ENCODE measurements at places on chromosomes 1 and 21.

DNA sequence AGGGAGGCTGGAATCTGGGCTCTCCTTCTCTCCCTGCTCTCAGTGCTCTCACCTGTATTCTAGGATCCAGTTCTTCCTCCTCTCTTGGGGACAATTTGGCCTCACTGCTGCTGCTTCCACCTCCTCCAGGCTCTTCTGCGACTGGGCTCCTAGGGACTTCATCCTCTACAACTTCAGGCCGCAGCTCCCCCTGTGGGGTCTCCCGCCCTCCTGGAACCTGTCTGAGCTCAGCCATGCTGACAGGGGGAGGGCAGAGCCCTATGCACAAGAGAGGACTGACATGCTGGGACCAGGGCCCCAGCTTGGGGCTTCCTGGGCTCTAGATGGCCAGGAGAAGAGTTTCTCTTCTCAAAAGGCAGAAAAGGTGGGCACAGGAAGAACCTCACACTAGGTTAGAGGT is 1.0 kb downstream of the SH3BP5L start:
- DNase-seq = no peak

GRCh38 chr21:45200031-45200430 is 87.7 kb downstream of the POFUT2 start:
- no peak for DNase-seq

DNA sequence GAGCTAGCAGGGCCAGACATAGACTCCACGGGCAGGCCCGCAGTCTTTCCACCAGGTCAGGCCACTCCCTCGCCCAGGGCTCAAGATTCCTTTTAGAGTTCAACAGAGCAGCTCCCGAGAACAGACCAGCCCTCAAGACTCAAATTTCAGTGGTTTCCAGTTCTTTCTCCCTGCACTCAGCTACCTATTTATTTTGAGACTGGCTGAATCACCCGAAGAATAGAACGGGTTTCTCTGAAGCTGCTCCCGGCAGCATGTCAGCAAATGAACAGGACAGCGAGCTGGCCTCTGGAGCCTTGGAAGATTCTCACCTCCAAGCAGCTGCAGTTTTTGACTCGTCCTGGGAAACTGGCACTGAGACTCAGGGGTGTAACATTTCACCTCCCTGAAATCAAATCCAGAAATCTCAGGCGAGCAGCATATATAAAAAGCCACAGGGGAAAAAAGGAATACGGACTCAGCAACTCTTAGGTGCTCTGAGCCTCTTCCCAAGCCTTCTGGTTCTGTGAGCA is 177.9 kb downstream of the CLIC6 start:
- DNase-seq = no peak

DNA sequence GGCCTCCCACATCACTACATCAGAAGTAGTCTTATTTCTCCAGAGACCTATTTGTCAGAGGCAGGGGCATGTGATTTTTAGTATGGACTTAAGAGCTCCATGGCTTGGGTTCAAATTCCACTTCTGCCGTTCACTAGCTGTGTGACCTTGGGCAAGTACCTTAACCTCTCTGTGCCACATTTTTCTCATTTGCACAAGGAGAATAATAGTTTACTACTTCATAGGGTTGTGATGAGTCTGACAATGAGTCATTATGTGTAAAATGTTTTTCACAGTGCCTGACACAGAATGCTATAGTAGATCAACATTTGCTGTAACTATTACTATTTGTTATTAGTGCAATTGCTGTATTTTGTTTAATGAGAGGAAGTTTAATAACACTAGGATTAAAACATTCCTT is 200.6 kb downstream of the PRDM2 start:
- no peak for DNase-seq

GRCh38 chr1:219989766-219990165 is 56.5 kb downstream of the EPRS1 start:
- DNase-seq = no peak

GRCh38 chr1:12496154-12496961 is 121.7 kb downstream of the DHRS3 start:
- DNase-seq = no peak

- no peak for DNase-seq
Observed at GRCh38 chr1:226674892-226675714, 64.0 kb downstream of the ITPKB start.

DNA sequence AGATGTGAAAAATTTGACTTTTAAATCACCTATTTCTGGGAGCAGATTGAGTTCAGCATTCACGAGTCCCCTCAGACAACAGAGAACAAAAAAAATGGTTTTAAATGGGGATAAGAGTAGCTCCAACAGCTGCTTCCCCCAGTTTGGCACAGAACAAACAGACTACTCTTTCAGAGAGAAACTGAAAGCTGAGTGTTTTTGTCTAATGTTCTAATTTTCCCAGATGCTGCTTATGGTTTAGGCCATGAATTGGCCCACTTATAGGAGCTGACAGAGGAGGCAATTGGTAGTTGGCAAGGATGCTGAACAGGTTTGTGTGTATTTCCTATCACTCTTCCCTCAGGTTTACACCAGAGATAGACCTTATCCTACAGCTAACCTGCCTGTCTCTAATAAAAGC is 1637.4 kb upstream of the PRMT6 start:
- DNase-seq = no peak

- DNase-seq = no peak
Observed at GRCh38 chr1:222107267-222107666, 365.4 kb upstream of the DUSP10 start.

GRCh38 chr1:230806552-230806951 is 59.4 kb downstream of the CAPN9 start:
- no peak for DNase-seq

DNA sequence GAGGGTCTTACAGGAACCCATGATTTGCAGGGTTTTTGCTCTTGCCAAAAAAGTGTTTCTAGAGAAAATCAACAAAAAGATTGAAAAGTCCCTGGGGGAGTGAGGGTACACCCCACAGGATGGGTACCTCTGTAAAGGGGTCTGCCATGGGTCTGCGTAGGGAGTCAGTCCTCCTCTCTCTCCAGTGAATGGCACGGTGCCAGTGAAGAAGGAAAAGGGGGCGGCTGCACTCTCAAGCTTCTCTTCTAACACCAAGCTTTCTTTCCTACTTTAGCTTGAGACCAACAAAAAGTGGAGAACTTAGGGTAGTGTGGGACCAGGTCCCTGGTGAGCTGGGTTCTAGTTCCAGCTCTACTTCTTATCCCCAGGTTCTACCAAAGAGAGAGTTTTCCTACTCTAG is 87.4 kb downstream of the GLUL start:
- DNase-seq = no peak

GRCh38 chr21:39568361-39568760 is 44.4 kb upstream of the B3GALT5 start:
- no peak for DNase-seq

DNA sequence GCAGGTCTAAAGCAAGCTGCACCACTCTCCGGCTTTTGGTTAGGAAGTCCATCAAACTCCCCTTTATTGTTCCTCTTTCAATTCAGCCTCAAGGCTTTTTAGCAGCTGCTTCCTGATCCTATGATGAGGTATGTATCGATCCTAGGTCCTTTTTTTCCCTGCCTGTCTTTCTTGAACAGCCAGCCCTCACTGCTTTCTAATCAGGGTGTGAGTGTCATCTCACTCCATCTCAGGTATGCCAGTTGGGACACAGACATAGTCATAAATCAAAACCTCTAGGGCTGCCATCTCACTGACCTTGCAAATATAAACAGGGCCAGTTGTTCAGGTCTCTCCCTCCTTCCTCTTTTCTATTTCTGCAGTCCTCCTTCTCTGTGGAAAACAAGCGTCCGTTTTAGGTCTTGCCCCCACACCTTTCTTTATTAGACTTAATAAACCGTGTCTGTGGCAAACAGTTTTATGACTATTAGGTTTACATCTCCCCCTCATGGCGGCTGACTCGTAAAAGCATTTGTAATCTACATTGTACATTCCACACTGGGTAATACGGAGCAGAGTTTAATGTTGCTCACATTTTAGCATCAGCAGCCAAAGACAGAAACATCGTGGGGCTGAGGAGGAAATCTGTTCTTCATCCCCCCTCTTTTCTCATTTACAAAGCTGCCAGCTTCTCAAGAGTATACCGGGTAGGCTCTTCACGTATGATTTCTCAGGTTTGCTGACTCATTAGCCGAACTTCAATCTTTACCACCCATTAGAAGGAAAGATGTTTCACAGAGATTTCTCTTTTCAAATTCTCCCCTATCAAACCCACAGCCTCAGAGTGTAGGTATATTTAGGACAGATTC is 11.6 kb downstream of the STYXL2 start:
- DNase-seq = no peak

- DNase-seq = no peak
Observed at GRCh38 chr21:23718446-23719285, 1888.6 kb downstream of the MRPL39 start.

DNA sequence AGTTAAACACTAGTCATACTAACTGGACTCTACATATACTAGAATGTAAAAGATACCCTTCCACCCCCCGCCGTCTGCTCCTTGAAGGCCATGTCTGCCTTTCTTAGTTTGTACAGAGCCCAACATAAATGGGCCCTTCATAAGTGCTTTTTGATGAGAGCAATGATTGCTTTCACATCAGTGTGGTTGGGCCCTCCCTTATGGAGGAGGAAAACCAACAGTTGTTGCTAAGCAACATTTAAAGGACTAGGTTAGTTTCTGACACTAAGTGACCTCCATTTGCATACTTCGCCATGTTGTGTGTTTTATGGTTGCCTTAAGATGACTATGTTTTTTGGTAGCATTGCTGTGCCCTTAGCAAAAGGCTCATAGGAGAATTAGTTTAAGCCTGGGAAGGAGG is 182.0 kb upstream of the SGIP1 start:
- no peak for DNase-seq

GRCh38 chr1:185152187-185152767 is 4.5 kb downstream of the TRMT1L start:
- DNase-seq = no peak

GRCh38 chr21:42666925-42667324 is 13.5 kb downstream of the PDE9A start:
- DNase-seq = no peak

GRCh38 chr1:98048244-98048643 is 127.4 kb upstream of the DPYD start:
- peak; percentile 80 for DNase-seq

- no peak for DNase-seq
Observed at GRCh38 chr1:2238361-2239012, 10.4 kb downstream of the SKI start.

DNA sequence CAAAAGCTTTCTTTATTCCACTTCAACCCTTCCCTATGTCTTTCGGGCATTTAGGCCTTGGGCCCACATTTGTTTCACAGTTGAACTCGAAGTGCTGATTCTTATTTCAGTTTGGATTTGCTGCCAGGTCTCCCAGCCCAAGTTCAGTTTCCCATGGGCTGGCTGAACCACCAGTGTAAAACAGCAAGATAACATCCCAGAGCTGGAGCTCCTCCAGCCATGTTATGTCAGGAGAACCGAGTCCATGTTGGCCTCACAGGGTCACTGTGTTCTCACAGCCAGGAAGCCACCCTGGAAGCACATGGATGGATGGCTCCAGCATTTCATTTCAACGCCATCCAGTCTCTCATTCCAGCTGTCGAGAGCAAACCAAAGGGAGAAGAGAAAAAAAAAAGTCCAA is 45.2 kb upstream of the RXRG start:
- no peak for DNase-seq

DNA sequence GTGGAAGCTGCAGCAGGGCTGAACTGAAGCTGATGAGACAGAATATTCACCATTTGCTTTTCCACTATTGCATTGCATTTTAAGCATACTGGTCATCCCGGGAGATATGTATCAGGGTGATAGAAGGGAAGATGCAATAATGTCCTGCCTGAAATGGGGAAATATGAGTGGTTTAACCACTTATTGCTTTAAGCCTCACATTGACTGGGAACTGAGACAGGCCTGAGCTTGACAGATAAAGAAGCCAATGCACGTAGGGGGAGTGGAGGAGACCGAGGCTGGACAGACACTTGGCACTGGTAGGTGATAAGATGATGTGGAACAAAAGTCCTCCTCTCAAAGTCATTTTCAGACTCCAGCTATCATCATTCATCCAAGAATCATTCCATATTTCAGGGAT is 911.7 kb upstream of the NCAM2 start:
- DNase-seq = no peak

DNA sequence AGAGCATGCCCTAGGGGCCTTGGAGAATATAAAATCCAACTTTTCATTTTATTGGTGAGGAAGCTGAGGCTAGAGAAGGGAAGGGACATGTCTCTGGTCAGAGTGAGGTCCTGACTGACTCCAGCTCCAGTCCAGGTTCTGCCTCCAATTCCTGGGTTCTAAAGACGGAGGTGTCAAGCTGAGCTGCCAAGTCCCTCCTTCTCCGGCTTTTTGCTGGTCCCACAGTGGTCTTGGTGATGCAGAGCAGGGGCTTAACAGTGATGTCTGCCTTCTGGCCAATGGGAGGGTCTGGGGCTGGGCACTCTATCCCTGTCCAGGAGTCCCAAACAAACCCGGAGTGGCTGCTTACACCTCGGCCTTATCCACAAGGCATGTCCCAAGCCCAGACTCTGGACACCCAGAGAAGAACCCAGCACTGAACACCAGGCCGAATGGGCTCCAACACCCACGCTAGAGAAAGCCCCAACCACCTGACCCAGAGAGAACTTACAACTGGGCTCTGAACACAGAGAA is 104.8 kb downstream of the EBNA1BP2 start:
- DNase-seq = no peak

DNA sequence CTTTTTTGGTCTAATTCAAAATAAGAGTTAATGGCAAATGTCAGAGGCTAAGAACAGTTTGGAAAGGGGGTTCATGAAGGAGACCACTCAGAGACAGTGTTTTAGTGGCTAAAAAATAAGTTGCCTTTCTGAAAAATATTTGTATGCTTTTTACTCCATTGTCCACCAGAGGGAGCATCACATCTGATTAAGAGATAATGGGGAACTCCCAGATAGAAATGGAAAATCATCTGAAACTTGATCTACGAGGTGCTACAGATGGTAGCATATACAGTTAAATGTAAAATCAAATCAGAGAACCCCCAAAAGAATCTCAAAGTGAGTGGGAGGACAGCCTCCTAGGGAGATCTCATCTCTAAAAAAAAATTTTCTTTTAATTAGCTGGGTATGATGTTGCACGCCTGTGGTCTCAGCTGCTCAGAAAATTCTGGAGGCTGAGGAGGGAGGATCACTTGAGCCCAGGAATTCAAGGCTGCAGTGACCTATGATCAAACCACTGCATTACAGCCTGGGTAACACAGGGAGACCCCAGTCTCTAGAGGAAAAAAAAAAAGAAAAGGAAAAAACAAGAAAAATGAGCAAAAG is 9.7 kb downstream of the SMYD3 start:
- DNase-seq = peak; percentile 44

DNA sequence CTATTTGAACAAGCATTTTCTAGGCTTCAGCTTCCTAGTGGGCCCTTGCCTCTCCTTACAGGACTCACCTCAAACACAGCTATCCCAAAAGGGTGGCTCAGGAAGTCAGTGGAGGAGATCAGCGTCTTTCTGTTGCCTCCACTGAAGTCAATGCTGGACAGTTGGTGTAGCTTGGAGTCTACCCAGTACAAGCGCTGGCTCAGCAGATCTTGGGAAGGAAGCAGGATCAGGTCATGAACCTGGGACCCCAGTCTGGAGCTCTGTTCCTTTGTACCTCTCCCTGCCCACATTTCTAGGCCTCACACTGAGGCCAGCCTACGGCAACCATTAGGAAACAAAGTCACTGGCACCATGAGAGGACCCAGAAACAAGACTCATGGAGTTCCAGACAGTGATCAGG is 23.7 kb upstream of the MAGOH start:
- no peak for DNase-seq

- no peak for DNase-seq
Observed at GRCh38 chr1:81812712-81813111, 12.0 kb downstream of the ADGRL2 start.

All from right renal pelvis (tissue), 4 donors.